Activated CD4-positive, alpha-beta T cell treated with anti-CD3 and anti-CD28 coated beads, Interleukin-2, Interleukin-4, amounts not matched to agents 100 ng/mL and 50 ng/mL, durations not matched to agents 16 hours and 8 hours (primary cell): ENCODE measurements at places on chromosomes 5 and 9.

DNA sequence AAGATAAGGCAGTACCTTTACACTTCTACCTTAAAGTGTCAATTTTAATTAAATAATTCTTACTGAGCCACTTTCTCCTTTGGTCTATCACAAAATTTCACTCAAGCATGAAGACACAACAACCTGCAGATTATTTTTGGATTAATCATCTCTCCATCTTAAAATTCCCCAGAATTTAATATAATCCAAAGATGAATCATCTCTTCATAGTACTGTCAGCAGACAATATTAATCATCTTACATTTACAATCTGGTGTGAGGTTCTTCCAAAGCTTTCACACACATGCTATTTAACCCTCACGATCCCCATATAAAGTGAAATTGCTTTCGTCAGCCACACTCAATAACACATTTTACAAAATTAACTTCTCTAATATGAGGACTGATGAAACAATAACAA is 43.0 kb downstream of the LHFPL2 start:
- no peak for DNase-seq

GRCh38 chr5:136330353-136331038 is 34.8 kb downstream of the TRPC7 start:
- DNase-seq: no peak

DNA sequence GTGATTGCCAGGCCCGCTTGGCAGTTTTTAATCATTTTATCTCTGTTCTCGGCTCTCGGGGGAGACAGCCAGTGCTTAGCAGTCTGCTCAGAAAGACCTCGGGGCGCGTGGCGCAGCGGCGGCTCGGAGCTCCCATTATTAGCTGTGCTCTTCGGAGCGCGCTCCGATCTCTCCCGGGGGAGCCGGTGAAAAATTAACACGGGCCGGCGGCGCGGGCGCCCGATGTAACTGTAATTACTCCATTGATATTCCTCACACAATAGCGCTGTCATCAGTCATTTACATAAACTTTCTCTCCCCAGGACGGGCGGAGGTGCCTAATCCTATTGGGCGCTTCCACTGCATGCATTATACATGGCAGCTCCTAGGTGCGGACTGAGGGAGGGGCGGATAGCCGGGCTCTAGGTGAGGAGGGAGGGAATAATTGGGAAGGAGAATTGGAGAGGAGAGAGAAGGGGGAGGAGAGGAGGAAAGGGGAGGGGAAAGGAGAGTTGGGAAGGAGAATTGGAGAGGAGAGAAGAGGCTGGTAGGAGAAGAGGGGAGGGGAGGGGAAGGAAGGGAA is 24.9 kb downstream of the LMX1B start:
- no peak for DNase-seq

- no peak for DNase-seq
Observed at GRCh38 chr5:168720575-168720974, 141.4 kb upstream of the PANK3 start.

GRCh38 chr9:6852243-6852963 is 94.6 kb downstream of the KDM4C start:
- no peak for DNase-seq
